ENCODE measurements at places on chromosomes 5 and 9.
A peak's percentile ranks its signal among the peaks of the same experiment; 100 is the strongest.

GRCh38 chr5:39194466-39195136, 24.8 kb downstream of the FYB1 start:
- H3K27me3 ChIP-seq: no peaks in the 10 kb centered on the region
- peaks cover 31% of the 10 kb centered on the region for H3K4me1 ChIP-seq

- H3K36me3 ChIP-seq: no peaks in the 10 kb centered on the region
- peaks cover 24% of the 10 kb centered on the region for H3K4me1 ChIP-seq
- DNase-seq: peak; percentile 33
These were observed 286.1 kb upstream of the IRX1 start for GRCh38 chr5:3309538-3309937.

- no peaks in the 10 kb centered on the region for H3K27me3 ChIP-seq
- H3K27ac ChIP-seq: no peak overlapping the region
- H3K4me3 ChIP-seq: no peak overlapping the region
These were observed 303.9 kb downstream of the DMRT2 start for GRCh38 chr9:1354086-1354485.

- H3K27ac ChIP-seq: no peak overlapping the region
- no peaks in the 10 kb centered on the region for H3K4me1 ChIP-seq
- DNase-seq: no peak
- H3K27me3 ChIP-seq: peaks cover 16% of the 10 kb centered on the region
- H3K4me3 ChIP-seq: no peak overlapping the region
- no peaks in the 10 kb centered on the region for H3K36me3 ChIP-seq
These were observed 4.5 kb downstream of the ROR2 start for GRCh38 chr9:91945277-91946085.

DNA sequence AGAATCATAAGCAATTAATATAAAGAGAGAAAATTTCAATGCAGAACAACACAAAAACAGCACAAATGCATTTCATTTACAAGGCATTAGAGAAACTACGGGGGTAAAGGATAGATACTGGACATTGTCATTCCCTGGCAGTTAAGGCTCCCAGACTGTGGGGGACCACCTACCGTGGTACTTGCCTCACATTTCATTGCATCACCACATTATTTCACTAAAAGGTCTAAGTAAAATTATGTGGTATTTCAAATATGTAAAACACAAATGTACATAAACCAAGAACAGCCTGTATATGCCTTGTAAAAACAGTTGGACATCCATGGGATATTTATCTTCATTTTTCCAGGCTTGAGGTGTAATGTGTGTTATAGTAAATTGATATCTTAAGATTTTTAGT, 571.2 kb upstream of the ZNF462 start:
- no peaks in the 10 kb centered on the region for H3K27me3 ChIP-seq
- no peak for DNase-seq
- H3K36me3 ChIP-seq: no peaks in the 10 kb centered on the region

DNA sequence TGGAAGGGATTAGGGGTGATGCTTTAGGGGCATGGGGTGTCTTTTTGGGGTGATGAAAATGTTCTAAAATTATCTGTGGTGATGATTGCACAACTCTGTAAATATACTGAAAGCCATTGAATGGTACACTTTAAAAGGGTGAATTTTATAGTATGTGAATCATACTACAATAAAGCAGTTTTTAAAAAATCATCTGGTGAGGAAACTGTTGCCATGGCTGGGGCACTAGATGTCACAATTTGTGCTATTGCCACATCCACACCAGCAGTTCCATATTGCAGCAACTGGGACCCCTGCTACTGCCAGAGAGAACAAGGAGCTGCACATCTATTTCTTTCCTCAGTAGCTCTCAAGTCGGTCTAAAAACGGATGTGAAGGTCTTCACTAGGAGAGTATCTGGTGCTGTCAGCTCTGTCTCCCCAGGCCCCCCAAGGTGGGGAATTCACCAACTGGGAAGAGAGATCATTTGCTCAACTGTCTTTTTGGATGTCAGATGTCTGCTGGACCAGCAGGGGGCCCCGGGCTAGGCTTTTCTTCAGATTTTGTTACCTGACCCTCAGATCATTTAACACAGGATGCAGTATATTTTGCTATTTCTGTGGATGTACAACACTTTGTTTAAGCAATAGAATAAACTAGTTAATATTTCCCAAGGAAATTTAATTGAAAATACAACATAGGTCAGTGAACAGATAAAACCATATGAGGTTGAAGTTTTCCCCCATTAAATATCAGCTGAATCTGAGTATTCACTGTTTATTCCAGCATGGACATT, 13.2 kb downstream of the CMYA5 start:
- no peak overlapping the region for H3K4me3 ChIP-seq
- no peaks in the 10 kb centered on the region for H3K36me3 ChIP-seq
- DNase-seq: peak; percentile 60

GRCh38 chr5:31194468-31194813, 955 bp downstream of the CDH6 start:
- DNase-seq: no peak
- peaks cover 32% of the 10 kb centered on the region for H3K4me1 ChIP-seq
- H3K4me3 ChIP-seq: peak overlapping the region; percentile 69
- peaks cover 11% of the 10 kb centered on the region for H3K27me3 ChIP-seq
- no peak overlapping the region for H3K27ac ChIP-seq

DNA sequence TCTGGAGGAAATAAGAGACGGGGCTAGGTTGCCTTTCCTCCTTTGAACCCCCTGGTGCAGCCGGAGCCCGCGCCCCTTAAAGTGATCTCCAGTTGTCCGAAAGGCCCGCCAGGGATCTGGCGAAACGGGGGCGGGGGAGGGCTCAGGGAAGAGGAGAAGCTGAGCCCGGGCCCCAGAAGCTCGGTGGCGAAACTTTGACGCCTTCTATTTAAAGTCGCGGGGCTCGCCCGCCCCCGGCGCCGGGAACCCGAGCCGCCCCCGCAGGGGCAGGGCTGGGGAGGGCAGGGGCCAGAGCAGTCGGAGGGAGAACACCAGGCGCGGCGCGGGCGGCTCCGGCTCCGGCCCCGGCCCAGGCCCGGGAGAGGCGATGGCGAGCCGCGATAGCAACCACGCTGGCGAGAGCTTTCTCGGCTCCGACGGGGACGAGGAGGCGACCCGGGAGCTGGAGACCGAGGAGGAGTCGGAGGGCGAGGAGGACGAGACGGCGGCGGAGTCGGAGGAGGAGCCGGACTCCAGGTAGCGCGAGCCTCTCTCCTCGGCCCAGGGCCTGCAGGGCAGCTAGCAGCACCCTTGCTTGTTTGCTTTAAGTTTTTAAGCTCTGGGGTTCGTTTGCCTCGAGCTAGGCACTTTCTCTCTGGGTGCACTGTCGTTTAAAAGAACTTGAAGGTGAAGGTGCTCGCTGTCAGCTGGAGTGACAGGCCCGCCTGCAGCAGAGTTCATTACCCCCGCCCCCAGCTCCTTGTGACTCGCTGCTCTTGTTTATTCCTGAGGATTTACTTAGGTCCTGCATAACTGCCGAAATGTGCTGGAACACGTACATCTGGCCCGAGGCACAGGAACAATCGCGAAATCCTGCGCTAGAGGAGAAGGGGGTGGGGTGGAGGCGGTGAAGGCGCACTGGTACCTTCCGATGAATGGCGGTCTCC, at the start of gene CMYA5:
Gene CMYA5 (plus strand): TSS at position 296 of the 926 bp plus-strand sequence. CDS start 72 bp downstream, at position 368.
- peaks cover 5% of the 10 kb centered on the region for H3K4me1 ChIP-seq
- H3K27me3 ChIP-seq: no peaks in the 10 kb centered on the region
- no peak within 1 kb of the TSS for H3K4me3 ChIP-seq
- DNase-seq: no peak
- H3K27ac ChIP-seq: no peak within 1 kb of the TSS

DNA sequence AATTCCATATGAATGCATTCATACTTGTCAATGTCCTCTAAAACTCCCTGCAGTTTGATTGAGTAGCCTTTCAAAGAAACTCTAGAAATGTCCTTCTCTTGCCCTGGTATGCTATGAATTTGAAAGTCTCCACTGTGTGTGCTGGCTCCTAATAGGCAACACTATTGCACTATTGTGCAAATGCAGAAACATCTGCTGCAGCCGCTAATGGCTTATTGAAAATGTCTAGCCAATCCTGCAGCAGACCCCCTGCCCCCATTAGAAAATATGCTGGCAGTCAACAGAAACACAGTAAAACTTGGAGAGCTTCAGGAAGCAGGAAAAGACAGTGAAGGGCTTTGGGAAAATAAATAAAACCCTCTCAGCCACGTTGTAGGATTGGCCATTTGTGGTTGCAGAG, 87.3 kb upstream of the GRAMD2B start:
- H3K4me1 ChIP-seq: no peaks in the 10 kb centered on the region
- H3K36me3 ChIP-seq: no peaks in the 10 kb centered on the region
- H3K27me3 ChIP-seq: no peaks in the 10 kb centered on the region
- H3K27ac ChIP-seq: no peak overlapping the region
- no peak for DNase-seq

- peaks cover 16% of the 10 kb centered on the region for H3K4me1 ChIP-seq
- H3K27ac ChIP-seq: no peak overlapping the region
- peak overlapping the region; percentile 61 for H3K4me3 ChIP-seq
- no peak for DNase-seq
These were observed 1.3 kb upstream of the ST8SIA4 start for GRCh38 chr5:100904259-100904861.

DNA sequence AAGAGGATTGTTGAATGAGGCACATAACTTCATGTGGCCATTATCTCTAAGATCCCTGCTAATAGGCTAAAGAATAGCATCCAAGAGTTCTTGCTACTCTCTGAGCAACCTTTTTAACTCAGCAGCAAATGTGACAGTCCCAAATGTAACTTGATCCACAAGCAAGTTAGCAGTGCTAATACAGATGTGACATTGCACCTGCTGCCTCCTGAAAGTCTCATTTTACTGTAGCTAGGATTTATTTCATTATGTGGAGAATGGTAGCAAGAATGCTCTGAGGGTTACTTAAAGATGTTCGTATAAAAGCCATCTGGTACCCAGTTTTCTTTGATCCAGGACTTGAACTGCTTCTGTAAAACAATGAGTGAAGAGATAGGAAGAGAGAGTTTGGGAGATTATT, 45.8 kb downstream of the CDH10 start:
- no peaks in the 10 kb centered on the region for H3K4me1 ChIP-seq
- no peak overlapping the region for H3K27ac ChIP-seq
- H3K27me3 ChIP-seq: no peaks in the 10 kb centered on the region
- no peak overlapping the region for H3K4me3 ChIP-seq
- H3K36me3 ChIP-seq: no peaks in the 10 kb centered on the region

- no peaks in the 10 kb centered on the region for H3K27me3 ChIP-seq
- peak overlapping the region; percentile 59 for H3K27ac ChIP-seq
- peak; percentile 44 for DNase-seq
These were observed 15.2 kb downstream of the RNF180 start for GRCh38 chr5:64180661-64181343.

DNA sequence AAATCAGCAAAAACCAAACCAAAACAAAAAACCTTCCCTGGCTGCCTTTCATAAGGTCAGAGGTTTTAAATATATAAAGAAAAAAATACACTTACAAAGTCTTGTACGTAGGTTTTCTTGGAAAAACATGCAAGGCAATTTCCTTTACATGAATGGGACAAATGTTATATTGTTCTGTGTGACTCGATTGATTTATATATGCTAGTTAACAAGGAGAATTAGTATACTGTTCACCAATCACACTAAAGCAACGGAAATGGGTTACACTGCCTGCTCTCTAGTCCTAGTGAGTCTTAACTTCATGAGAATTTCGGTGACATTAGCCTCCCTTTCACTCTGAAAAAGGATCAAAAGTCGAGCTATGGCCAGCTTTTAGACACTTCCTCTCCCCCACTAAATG, 5.5 kb downstream of the GDF9 start:
- no peak overlapping the region for H3K4me3 ChIP-seq
- no peak for DNase-seq
- no peak overlapping the region for H3K27ac ChIP-seq
- no peaks in the 10 kb centered on the region for H3K36me3 ChIP-seq

DNA sequence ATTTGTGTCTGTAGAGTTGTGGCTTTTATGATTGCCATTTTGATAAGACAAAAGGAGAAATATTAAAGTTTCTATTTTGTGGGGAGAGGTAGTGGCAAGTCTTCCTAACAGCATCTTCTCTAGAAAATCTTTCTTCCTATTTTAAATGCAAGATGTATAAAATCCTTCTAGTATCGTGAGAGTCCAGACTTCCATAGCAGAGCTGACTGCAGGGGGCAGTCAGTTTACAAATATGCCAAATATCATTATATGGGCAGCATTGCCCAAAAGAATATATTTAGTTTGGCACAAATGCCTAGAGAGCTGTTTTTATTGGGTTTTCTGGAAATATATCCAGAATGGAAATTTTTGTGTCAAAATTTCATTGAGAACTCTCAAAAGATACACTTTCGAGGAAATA, 82.1 kb upstream of the ALDH1A1 start:
- H3K27ac ChIP-seq: no peak overlapping the region
- H3K4me3 ChIP-seq: no peak overlapping the region
- H3K36me3 ChIP-seq: no peaks in the 10 kb centered on the region
- no peak for DNase-seq
- peaks cover 86% of the 10 kb centered on the region for H3K27me3 ChIP-seq

GRCh38 chr5:148645527-148645926, 8.8 kb downstream of the HTR4 start:
- H3K4me3 ChIP-seq: no peak overlapping the region
- peak; percentile 26 for DNase-seq
- H3K4me1 ChIP-seq: no peaks in the 10 kb centered on the region
- no peaks in the 10 kb centered on the region for H3K36me3 ChIP-seq

- no peak overlapping the region for H3K4me3 ChIP-seq
- H3K36me3 ChIP-seq: no peaks in the 10 kb centered on the region
- peaks cover 22% of the 10 kb centered on the region for H3K4me1 ChIP-seq
- H3K27ac ChIP-seq: no peak overlapping the region
- DNase-seq: peak; percentile 61
These were observed 107.8 kb downstream of the KCNIP1 start for GRCh38 chr5:170611449-170612090.

DNA sequence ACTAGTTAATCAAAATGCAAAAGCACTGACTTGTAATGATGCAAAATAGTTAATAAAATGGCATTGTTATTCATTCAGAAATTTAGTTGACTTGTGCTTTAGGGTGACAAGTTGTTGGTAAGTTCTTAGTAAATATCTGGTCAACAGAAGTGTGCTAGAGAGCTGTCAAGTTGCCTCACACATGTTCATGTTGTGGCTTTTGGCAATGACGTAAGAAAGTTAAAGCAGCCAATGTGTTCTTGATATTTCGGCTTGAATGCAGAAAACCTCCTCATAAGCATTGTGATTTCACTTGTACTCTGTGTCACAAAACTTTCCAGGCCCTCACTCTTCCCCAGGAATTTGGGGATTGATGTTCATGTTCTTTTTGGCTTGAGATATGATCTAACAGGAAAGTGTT, 626.7 kb downstream of the PRR16 start:
- peaks cover 6% of the 10 kb centered on the region for H3K4me1 ChIP-seq
- H3K27me3 ChIP-seq: no peaks in the 10 kb centered on the region
- no peak for DNase-seq
- H3K4me3 ChIP-seq: no peak overlapping the region
- H3K27ac ChIP-seq: no peak overlapping the region
- H3K36me3 ChIP-seq: no peaks in the 10 kb centered on the region

DNA sequence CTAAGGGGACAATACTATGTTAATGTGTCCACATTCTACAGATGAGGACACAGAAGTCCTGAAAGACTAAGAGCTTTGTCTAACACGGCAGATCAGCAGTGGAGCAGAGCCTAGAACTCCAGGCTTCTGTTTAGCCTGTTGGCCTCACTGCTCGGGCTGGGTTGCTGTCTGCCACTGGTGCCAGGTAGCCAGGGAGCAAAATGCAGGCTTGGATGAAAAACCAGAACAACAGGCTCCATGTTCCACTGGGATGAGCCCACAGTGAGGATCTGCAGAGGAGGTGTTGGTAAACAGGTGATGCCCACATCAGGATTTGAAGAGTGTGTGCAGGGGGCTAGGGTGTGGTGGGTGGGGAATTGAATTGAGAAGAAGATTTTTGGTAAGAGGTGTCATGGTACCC, 114.0 kb upstream of the TBC1D2 start:
- no peak overlapping the region for H3K27ac ChIP-seq
- no peaks in the 10 kb centered on the region for H3K27me3 ChIP-seq
- H3K36me3 ChIP-seq: no peaks in the 10 kb centered on the region
- DNase-seq: no peak

GRCh38 chr5:33662722-33663427, 222.1 kb downstream of the TARS1 start:
- H3K4me1 ChIP-seq: no peaks in the 10 kb centered on the region
- H3K36me3 ChIP-seq: no peaks in the 10 kb centered on the region
